ENCODE measurements at places on chromosomes 11 and 22.

DNA sequence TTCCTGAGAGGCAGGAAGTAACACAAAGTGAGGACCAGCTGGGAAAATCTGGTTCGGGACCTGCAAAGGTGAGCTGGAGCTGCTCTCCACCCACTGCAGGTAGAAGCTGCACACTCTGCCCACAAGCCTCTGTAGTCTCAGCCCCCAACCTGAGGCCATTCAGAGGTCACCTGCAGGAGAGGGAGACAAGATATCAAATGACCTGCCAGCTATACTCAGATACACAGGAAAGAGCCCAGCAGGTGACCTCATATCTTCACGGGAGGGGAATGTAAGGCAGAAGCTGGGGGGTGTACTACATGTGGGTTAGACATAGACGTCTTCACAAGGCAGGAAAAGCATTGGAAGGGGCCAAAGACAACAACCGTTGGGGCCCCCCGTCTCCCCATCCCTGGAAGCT is 86.1 kb downstream of the APIP start:
- DNase-seq, result no peak

GRCh38 chr11:20530942-20531703 is 68.3 kb upstream of the SLC6A5 start:
- DNase-seq, result no peak

- DNase-seq, result no peak
Observed at GRCh38 chr11:112057170-112057569, 16.6 kb downstream of the PIH1D2 start.

DNA sequence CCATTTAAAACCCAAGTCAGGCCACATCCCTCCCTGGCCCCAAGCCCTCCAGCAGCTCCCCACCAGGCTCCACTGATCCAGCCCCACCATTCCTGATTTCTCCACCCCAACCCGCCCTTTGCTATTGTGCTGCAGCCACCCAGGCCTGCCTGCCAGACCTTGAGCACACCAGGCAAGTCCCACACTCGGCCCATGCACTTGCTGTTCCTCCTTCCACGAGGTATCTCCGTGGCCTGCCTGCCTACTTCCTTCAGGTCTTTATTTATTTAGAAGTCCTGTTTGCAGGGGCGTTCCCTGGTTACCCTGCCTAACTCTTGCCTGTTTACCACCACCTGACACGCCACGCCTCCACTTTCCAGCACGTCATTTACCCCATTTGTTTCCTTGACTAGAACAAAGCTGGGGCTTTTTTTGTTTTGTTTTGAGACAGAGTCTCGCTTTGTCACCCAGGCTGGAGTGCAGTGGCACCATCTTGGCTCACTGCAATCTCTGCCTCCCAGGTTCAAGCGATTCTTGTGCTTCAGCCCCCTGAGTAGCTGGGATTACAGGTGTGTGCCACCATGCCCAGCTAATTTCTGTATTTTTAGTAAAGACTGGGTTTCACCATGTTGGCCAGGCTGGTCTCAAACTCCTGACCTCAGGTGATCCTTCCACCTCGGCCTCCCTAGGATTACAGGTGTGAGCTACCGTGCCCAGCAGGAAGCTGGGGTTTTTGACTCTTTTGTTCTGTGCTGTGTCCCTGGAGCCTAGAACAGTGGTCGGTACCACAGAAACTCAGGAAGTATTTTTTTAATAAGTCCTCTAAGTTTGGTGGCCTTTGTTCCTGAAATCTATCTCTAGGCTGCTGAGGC is 6.7 kb downstream of the CENPM start:
- no peak for DNase-seq

GRCh38 chr11:44198146-44198724 is 102.8 kb downstream of the EXT2 start:
- no peak for DNase-seq

DNA sequence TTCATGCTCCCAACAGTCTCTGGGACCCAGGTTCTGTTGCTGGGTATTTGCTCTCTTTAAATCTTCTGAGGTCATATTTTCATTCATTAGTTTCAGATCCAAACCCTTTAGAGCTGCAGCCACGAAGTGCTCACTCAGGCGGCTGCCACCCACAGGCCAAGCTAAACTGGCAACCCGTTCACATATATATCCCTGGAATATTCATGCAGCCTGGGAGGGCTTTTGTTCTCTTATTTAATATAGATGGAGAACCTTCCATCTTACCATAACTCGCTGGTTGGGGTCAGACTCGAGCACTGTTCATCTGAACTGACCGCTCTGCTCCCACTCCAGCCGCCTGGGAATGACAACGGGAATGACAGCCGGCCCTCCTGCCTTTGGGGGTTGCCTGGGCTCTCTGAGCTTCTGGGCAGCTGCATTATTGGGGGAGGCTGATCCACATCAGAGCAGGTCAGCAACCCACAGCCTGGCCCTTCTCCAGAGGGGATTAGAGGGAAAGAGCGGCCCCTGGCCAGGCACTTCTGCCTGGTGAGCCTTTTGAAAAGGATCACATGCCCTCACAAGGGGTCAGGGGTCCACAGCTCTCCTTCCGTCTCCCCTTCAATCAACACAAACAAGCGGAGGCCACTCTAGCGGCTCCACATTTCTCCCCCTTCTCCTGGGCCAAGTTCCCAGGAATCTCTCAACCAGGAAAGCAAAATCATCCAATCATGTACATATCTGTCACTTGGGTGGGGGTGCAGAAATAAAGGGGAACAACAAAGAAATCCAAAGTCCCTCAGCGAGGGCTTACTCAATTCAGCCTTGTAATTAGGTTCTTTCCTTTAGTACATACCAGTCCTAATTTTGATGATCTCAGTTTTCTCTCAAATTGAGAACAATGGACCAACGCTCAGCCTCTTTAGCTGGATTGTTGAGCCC is 11.8 kb downstream of the TMEM184B start:
- DNase-seq, result no peak

- DNase-seq, result no peak
Observed at GRCh38 chr11:111978028-111978771, 41.1 kb downstream of the DIXDC1 start.

- DNase-seq, result no peak
Observed at GRCh38 chr11:133968300-133968699, 11.5 kb upstream of the IGSF9B start.

DNA sequence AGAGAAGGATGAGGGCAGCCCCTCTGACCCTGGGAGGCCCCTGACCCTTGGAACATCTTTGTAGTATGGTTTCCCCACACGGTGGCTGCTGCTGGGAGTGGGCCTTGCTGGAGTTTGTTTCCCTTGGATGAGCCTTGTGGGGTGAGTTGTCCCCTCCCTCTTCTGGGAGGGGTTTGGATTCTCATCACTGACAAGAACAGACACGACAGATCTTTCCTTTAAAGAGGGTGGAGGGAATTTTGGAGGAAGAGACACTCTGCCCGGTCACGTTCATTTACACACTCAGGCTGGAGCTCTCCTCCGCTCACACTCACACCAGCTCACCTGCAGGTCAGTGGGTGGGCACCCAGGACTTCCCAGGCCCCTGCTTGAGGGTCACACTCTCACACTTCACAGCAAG is 31.7 kb downstream of the POU2F3 start:
- DNase-seq, result no peak

- no peak for DNase-seq
Observed at GRCh38 chr11:121318848-121319834, 26.6 kb downstream of the SC5D start.

DNA sequence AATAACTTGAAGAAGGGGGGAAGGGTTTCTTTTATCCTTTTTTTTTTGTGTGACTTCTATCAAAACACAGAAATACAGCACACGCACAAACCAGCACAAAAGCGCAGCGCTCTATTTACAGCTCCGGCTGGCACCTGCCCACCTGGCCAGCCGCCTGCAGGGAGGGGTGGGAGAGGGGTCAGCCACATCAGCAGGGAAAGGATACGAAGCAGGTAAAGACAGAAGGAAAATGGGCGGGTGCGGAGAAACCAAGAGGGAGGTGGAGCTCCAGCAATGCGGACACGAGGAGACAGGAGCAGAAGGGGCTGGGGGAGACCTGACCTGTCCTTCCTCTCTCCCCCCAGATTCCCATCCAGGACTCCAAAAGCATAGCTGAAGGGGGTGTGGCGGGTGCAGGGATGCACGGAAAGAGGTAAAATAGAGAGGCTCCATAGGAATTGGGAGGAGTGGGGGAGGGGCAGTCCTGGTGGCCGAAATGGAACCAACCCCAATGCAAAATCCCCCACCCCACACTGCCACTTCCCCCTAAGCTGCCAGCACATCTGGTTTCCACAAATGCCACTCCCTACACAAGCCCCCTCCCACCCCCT is 14.1 kb downstream of the CXCR5 start:
- no peak for DNase-seq

GRCh38 chr22:50547263-50547985 is 1.7 kb downstream of the KLHDC7B start:
- no peak for DNase-seq

Measured in NCI-H1048 (cell line).